ENCODE measurements at places on chromosomes 7 and 10.

DNA sequence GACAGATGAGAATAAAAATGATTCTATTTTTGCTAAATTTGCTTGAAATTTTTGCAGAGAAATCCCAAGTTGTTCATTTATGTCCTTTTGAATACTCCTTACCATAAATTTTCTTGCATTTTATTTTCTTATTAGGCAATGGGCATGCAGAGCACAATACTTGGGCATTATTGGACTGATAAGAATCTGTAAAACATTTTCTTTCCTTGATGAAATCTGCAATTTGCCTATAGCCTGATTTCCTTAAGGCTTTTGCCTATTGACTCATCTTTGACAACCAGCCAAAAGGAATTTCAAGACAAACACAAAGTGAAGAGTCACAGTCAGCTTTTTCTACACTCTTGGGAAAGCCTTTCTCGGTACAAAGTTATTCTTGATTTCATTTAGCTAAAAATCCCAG, 30.5 kb upstream of the GNAT3 start:
- peak; percentile 94 for DNase-seq

- DNase-seq, result no peak
Measured at GRCh38 chr7:116788572-116789197, 73.7 kb upstream of the CAPZA2 start.

- no peak for DNase-seq
Measured at GRCh38 chr10:100339236-100339635, 7.8 kb upstream of the SCD start.

GRCh38 chr7:129271500-129272355, 46.9 kb downstream of the AHCYL2 start:
- peak; percentile 72 for DNase-seq

- no peak for DNase-seq
Measured at GRCh38 chr7:4136036-4136435, 546.1 kb upstream of the FOXK1 start.

GRCh38 chr7:159027789-159028507, 116.7 kb downstream of the VIPR2 start:
- DNase-seq, result no peak

DNA sequence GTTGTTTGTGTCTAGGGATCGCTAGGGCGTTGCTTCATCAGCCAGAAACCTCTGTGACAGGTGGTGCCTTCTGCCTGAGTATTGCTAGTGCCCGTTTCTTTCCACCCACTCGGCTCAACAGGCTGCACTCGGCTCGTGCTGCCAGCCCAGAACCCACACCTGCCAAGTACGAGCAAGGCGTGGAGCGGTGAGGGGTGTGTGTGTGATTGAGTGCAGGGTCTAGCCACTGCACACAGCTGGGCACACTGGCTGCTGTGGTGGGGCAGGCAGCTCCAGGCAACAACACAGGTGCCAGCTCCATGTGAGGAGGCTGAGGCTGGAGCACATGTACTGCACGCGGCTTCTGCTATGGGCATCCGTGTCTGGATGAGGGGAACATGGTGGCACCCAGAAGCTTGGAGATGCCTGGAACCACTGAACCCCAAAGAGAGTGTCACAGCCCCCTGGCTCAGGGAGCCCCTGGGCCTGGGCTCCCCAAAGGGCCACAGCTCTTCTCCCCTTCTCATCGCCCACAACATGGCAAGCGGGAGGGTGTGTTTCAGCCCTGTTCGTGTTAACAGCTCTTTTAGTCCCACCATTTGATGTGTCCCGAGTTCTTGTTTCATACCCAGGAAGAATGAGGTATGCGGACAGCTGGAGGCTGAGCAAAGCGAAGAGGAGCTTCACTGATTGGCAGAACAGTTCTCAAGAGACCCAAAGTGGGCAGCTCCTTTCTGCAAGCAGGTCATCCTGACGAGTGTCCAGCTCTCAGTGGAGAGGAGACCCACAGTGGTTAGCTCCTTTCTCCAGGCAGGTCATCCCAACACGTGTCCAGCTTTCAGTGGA, 78.1 kb downstream of the HDAC9 start:
- no peak for DNase-seq

- no peak for DNase-seq
Measured at GRCh38 chr10:34792881-34793280, 22.2 kb downstream of the PARD3 start.

- peak; percentile 89 for DNase-seq
Measured at GRCh38 chr7:131238347-131238931, 89.2 kb upstream of the MKLN1 start.

DNA sequence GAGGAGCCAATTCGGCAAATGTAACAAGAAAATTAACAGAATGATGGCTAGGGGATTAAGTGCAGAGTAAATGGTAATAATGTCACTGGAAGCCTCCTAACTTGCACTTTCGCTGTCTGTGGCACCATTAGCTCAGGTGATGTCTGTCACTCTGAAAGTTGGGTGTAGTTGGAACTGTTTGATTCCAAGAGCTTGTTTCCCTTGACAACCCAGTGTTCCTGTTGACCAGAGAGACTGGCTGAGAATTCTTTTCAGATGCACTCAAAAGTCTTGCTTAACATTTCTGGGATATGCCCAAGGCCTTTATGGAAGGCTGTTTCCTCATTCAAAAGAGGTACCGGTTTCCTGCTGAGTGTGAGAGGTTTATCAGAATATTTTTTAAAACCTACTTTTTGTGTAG, 49.6 kb downstream of the PLPP4 start:
- DNase-seq, result peak; percentile 49

- peak; percentile 5 for DNase-seq
Measured at GRCh38 chr10:34826857-34827766, 12.0 kb upstream of the PARD3 start.

- DNase-seq, result no peak
Measured at GRCh38 chr10:71762324-71762723, 11.0 kb downstream of the VSIR start.

DNA sequence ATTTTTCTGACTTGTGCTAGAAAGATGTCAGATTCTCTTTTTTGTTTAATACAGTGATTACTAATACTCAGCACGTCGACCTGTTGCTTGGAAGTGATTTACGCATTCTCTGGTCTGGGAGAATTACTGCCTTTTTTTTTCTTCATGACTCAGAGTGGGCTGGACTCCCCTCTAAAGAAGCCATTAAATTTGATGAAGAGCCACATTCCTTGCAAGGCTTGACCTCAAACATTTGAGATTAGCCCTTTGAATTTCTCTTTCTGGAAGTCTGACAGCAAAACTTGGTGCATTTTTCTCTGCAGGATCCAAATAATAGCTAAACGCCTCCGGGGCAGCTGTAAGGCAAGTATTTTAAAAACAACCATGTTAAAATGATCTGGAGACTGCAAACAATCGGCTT, 171.6 kb downstream of the GALNT17 start:
- no peak for DNase-seq

GRCh38 chr7:80439894-80440821, 71.7 kb downstream of the GNAT3 start:
- peak; percentile 80 for DNase-seq

DNA sequence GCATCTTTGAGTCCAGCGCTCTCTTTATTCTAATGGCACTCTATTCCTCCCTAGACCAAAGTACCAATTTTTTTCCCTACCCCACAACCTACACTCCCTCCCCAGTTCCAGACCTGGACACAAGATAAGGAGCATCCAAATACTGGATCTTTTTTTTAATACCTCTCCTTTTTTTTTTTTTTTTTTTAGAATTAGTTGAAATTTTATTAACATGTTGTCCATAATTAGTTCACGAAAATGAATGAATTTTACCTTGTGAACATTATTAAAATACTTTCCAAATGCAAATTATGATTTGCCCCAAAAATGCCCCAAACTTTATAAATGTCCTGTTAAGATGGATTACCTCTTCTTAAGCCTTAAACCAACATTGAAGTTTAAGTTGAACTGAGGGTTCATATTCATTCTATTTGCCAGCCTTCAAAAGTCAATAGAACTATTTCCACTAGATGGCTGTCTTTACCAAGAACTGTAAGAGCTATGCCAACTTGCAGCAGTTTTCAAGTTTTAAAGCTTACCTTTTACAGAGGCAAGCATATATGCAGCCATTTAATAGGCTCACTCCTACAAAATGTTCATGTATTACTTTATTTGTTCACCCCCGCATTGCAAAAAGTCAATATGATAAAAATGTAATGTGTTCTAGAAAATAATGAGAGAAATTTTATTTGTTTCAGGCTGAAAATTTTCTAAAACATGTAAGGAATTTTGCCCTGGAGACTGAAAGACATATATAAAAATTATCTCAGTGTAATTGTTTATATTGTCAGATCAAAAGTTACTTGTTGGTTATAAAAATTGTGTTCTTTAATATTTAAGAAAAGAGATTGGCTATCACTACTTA, 39.7 kb upstream of the TNKS2 start:
- DNase-seq, result peak; percentile 72

DNA sequence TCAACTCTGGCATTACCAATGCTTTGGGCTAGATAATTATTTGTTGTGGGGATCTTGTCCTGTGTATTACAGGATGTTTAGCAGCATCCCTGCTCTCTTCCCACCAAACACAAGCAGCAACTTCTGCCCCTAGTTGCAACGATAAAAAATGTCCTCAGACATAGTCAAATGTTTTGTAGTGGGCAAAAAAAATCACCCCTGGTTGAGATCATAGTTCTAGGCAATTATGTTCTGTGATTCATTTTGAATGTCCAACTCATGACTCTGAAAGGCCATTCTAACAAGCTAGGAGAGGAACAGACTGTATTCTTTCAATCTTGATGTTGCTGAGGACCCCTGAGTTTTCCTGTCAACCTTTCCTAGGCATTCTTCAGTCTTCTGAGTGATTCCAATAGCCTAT, 79.5 kb downstream of the RTKN2 start:
- DNase-seq, result no peak

DNA sequence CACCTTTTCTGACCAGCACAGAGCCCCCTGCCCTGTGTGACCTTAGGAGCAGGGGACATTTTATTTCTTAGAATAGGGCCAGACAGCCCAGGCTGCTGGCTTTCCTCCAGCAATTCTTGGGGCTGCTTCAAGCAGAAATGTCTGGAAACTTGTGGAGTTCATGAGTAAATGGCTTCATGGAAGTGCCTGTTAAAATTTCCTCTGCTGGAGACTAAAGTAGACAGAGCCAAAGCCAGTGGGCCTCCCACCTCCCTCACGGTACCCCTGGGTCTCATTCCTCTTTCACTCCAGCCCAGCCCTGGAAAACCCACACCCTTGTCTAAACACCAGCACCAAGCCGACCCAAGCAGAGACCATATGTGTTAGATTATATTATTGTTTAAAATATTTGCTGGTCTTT, 505.5 kb upstream of the ZMIZ1 start:
- DNase-seq, result no peak

GRCh38 chr10:94006591-94007550, 13.1 kb downstream of the PLCE1 start:
- DNase-seq, result peak; percentile 77

DNA sequence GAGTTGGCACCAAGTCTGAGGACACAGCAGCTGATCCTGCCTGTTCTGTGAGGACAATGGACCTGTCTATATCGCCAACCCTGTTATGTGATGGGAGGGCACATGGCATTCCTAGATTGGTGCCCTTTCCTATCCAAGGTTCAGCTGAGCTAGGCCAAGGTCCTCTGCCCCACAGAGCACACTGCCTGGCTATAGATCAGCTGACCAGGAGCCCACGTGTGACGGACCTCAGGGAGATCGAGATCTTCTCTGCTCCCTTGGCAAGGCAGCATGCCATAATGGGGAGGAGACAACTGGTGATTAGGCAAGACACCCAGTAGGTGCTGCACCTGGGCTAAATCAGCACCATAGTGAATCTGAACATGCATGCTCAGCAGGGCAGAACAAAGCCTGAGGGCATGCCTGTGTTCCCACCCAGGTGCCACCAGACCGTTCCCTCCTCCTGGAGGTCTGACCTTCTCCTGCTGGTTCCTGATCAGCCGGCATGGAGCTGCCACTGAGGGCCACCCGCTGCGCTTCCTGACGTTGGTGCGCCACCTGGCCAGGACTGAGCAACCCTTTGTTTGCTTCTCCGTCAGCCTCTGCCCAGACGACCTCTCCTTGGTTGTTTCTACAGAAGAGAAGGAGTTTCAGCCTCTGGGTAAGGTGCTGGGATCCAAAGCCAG, 93.7 kb downstream of the WDFY4 start:
- DNase-seq, result no peak

- DNase-seq, result peak; percentile 86
Measured at GRCh38 chr7:23467806-23468525, 2.3 kb downstream of the IGF2BP3 start.

GRCh38 chr7:107071129-107071528, 26.6 kb downstream of the PRKAR2B start:
- no peak for DNase-seq

DNA sequence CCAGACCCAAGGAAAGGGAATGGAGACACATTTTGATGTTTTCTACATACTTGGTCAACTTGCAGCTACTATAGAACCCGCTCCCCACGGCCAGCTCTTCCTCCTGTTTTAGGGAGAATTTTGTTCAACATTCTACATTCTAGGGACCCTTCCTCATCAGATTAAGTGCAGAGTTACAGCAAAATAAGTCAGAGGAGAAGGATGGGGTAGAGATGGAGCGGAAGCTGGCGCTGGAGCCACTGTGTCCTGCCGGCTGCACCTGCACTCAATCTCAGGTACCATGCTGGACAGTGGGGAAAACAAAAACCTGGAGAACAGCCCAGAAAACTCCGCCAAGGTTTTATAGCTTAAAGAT, 79.4 kb upstream of the EN2 start:
- DNase-seq, result no peak

- DNase-seq, result peak; percentile 79
Measured at GRCh38 chr7:81638198-81638597, 131.6 kb downstream of the HGF start.

DNA sequence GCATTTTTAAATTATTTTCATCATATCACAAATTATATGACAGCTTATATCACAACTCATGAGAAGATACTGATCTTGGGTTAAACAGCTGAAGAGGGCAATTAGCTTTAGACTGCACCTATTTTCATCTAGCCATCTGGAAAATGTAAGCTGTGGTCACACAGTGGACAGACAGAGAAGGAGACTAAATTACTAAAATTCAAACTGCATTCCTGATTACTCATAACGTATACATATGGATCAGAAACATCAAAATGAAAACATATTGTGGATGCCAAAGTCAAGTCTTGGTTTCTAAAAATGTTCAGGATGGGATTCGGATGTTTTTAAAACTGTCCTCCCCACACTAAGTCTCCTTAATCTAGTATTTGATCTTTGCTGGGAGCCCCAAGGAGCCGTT, 6.6 kb downstream of the BBIP1 start:
- peak; percentile 77 for DNase-seq

GRCh38 chr10:62618576-62619412, 185.7 kb upstream of the ADO start:
- peak; percentile 43 for DNase-seq

- DNase-seq, result no peak
Measured at GRCh38 chr10:116451711-116452337, 24.2 kb downstream of the PNLIPRP3 start.

- no peak for DNase-seq
Measured at GRCh38 chr7:101216860-101217387, 457 bp downstream of the PLOD3 start.

- no peak for DNase-seq
Measured at GRCh38 chr7:7966141-7966734, 2.4 kb upstream of the GLCCI1 start.

Data from iris pigment epithelial cell (primary cell).